ENCODE measurements at places on chromosomes 16 and 17.

- DNase-seq = no peak
These were observed 113.1 kb downstream of the IRX3 start for GRCh38 chr16:54173490-54173889.

- DNase-seq = no peak
These were observed 508 bp downstream of the FLCN start for GRCh38 chr17:17236295-17237025.

- DNase-seq = no peak
These were observed 2.1 kb downstream of the MFAP4 start for GRCh38 chr17:19384723-19385391.

GRCh38 chr17:42655528-42655927 lies 3.6 kb upstream of the TUBG2 start:
- DNase-seq = no peak

GRCh38 chr17:45073414-45074070 lies 12.4 kb downstream of the NMT1 start:
- DNase-seq = no peak

- no peak for DNase-seq
These were observed 15.1 kb upstream of the CDK5R1 start for GRCh38 chr17:32471652-32472051.

GRCh38 chr16:4830408-4830807 lies 16.7 kb downstream of the GLYR1 start:
- no peak for DNase-seq

DNA sequence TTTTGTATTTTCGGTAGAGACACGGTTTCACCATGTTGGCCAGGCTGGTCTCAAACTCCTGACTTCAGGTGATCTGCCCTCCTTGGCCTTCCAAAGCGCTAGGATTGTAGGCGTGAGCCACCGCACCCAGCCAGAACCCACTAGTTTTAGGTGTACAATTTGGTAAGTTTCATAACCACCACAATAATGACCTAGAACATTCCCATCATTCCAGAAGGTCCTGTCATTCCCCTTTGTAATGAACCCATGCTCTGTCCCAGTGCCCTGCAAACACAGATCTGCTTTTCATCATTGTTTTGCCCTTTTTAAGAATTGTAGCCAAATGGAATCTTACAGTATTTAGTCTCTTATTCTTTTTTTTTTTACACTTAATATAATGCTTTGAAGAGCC lies 35.6 kb upstream of the IRF8 start:
- no peak for DNase-seq

GRCh38 chr17:8788998-8789397 lies 10.2 kb downstream of the MFSD6L start:
- no peak for DNase-seq

GRCh38 chr17:48595278-48595999 lies 1.9 kb upstream of the HOXB5 start:
- DNase-seq = no peak

DNA sequence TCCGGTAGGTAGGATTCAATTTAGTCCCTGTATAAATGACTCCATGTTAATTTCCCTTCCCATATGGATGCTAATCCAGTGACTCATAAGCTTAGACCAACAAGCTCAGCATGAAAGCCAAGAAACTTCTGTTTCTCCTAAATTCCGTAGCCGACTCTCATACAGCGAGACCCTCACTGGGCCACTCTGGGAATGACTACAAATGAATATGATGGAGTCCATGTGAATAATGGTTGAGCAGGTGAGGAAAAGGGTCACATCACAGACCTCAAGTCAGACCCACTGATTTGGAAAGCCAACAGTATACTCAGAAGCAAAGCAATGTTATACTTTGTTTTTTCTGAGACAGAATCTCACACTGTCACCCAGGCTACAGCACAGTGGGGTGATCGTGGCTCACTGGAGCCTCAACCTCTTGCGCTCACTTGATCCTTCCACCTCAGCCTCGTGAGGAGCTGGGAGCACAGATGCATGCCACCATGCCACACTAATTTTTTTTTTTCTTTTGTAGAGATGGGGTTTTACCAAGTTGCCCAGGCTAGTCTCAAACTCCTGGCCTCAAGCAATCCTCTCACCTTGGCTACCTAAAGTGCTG lies 14.6 kb downstream of the RSL1D1 start:
- no peak for DNase-seq

- DNase-seq = no peak
These were observed 61.7 kb upstream of the LGALS9 start for GRCh38 chr17:27569257-27569722.

DNA sequence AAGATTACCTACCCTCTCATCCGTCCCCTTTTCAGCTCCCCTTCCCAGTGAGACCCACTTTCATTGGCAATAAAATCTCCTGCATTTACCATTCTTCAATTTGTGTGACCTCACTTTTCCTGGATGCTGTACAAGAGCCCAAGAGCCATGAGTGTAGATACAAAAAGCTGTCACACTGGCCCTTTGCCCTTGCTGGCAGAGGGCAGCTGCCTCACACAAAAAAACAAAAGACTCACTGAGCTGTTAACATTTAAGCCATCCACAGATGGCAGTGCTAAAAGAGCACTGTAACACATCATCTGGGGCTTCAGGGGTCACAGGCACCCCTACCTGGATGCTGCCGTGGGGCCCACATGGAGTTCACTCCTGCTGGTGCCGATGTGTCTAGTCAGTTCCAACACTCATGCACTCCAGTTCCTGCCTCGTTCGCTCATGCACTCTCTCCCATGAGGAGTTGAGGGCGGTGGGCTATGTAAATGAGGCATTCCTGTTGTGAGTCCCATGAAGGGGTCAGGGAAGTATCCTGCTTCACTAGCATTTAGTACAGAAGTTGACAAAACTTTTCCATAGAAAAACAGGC lies 123.1 kb downstream of the CA10 start:
- DNase-seq = no peak

GRCh38 chr16:68013440-68013839 lies 2.3 kb downstream of the DPEP2NB start:
- no peak for DNase-seq

DNA sequence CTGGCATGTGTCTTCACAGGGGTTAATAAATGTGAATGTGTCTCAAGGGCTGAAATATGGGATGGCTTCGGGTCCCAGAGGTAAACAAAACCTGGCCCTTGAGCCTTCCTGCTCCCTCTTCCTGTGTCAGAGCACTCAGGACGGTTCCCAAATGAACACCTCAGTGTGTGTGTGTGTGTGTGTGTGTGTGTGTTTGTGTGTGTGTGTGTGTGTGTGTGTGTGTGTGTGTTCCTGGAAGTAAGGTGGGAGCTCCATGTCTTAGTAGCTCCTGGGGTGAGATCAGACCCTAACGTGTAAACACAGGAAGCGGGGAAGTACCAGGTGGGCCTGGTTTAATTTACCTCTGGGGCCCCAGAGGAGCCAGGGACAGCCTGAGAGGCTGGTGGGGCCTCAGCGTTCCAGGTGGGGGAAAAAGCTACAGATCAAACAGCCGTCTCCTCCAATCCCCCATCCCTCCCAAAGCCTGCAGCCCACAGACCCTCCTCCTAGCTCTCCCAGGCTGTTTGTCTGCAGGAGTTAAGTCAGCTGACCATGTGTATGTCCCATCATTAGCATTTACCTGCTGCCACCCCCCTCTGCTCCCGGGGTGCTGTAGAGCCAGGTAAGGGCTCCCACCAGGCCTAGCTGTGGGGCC lies 6.1 kb downstream of the KIF19 start:
- no peak for DNase-seq

DNA sequence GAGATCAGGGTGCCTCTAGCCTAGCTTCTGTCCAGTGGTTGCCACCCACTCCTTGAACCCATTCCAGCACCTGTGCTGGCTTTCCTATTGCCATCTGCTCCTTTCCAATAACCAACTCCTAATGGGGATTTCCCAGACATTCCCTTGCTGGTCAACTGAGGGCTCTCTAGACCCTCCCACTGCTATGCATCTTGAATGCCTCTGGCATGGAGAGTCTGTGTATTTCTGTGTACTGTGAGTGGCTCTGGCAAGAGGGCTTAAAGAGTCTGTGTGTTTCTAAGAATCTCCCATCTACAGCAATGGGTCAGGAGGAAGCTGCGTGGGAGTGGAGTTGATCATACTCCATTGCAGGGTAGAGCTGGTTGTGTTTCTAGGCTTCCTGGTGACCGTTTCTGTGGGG lies 11.0 kb upstream of the EPN3 start:
- no peak for DNase-seq

GRCh38 chr17:4329838-4330237 lies 36.6 kb downstream of the UBE2G1 start:
- no peak for DNase-seq

DNA sequence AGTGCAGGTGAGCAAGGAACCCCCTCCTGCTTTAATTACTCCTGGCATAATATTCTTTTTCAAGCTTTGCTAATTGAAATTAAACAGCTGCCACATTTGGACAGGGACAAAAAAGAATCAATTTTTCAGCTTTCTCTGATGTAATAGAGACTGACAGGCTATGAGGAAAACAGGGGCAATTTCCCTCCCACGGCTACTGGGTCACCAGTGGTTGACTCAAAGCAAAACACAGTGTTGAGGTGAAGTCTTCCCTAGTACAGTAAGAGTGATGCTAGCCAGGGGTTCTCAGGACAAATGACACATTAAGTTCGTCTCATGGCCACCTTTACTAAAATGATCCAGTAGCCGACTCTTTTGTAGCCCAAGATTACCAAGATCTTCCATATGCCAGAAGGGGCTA lies 38.6 kb upstream of the PMFBP1 start:
- DNase-seq = no peak

DNA sequence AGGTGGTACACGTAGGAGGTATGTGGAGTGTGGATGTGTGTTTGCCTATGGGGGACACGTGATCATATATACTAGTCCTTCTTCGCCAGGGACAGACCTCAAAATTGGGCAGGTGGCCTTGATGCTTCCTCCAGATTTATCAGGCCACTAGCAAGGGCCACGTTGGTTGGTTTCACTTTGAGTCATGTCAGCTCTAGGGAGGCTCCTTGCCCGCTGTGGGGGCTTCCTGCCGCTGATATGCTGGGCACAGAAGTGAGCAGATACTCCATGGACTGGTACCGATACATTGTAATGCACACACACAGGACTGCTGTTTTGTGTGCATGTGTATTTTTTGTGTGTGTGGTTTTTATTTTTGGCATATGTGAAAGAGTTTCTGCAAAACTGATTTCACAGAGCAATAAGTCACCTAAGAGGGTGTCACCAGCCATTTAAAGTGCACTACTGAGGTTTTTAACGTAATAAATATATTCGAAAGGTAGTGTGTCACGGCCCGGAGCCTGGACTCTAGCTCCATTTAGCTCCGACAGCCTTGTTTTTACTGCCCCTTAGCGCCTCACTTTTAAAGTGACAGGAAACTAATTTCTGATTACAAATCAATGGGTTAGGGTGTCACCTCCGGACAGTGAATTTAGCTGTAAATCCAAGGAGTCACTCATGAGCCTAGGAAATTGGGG lies 605.5 kb upstream of the SALL1 start:
- DNase-seq = no peak

DNA sequence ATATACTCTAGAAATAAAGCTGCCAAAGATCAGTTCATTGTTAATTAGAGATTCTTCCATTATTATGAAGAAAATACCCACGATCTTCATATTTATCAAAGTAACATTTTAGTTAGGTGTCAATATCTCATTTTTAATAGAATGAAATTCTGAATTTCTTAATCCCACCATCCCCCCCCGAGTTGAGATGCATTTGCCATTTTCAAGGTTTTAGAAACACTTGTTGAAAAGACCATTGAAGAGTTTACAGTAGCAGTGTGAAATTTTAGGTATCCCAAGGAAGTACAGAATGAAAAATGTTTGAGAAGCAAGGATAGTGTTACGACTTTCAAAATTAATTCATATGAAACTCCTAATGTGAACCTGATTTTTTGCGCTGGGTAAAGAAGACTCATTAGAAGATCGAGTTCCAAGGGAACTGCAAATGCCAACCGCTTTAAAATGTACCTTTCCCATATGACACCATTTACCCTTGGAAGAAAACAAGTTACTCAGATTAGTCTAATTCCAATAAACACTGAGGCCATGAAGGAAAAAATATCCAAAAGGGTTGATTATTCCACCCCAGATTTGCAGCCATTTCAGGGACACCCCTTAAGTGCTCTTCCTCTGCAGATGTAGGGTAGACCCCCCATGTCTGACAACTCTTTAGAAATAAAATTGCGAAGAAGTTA lies 731 bp downstream of the IKZF3 start:
- DNase-seq = no peak

DNA sequence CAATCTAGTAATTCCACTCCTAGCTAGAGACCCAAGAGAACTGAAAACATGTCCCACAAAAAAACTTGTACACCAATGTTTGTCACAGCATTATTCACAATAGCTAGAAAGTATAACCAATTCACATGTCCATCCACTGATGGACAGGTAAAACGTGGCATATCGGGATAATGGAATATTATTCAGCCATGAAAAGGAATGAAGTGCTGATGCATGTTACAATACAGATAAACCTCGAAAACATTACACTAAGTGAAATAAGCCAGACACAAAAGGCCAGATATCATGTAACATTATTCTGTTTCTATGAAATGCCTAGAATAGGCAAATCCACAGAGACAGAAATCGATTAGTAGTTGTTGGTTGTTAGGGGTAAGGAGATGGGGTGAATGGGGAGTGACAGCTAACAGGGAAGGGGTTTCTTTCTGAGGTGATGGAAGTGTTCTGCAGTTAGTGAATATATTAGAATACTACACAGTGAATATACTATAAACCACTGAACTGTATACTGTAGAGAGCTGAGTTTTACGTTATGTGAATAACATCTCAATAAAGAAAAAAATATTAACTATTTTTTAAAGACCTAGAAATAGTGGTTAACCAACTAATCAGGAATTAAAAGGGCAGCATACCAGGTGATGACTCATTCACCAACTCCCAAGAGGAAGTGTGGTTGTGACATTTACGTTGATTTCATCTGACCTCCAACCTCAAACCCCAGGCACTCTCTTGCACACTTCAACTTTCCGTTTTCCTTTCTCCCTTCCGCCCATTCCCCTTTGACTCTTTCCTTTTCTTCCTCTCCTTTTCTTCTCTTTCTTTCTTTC lies 48.6 kb downstream of the GAS7 start:
- DNase-seq = no peak

- DNase-seq = no peak
These were observed 61.9 kb downstream of the BANP start for GRCh38 chr16:88013091-88013609.

GRCh38 chr16:88881007-88881615 lies 14.7 kb upstream of the PABPN1L start:
- no peak for DNase-seq

- DNase-seq = no peak
These were observed 443 bp downstream of the CSNK2A2 start for GRCh38 chr16:58197314-58198012.

GRCh38 chr16:22174642-22175041 lies 12.3 kb downstream of the SDR42E2 start:
- no peak for DNase-seq

GRCh38 chr17:53122966-53123365 lies 699.8 kb upstream of the KIF2B start:
- no peak for DNase-seq

DNA sequence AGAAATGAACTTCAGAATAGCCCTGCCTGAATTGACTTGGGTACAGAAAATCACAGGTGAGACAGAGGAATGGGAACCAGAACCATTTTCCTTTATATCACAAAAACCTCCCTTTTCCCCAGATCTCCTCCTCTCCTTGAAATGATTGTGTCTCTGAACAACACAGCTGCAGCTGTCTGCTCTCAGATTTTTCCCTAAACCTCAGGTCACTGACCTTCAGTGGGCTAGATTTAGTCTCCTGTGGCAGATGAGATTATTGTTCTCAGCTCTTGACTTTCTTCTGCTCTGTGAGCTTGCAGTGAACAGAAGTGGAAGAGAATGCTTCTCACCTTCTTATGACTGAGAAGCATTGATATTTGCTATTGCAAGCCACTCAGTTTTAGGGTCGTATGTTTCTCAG lies 92.3 kb upstream of the FAM20A start:
- DNase-seq = no peak

Data from NCI-H1417 treated with DMSO at 0.1 percent for 48 hours (cell line).